IPS-NIHi11 (cell line): ENCODE measurements at places on chromosomes 1 and 21.

DNA sequence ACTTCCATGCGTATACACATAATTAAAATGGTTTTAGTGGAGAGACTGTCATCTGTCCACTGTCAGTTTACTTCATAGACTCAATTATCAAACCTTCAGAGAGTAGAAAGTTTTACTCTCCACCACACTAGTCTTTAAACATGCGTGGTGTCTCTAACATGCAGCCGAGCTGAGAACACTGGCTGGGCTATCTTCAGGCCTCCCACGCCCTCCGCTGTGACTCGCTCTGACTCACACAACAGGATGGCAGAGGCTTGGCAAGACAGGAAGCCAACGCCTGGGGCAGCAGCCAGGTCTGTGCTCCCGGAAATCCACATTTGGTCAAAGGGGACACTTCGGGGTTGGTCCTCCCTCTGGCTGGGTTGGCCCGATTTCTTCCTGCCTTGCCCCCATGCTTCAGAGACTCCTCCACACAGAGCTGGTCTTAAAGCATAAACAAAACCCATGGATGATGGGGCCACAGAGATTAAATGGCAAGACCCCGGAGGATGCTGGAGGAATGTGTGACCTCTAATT lies 22.7 kb upstream of the IFNGR2 start:
- peak; percentile 62 for DNase-seq

- DNase-seq, result no peak
Measured at GRCh38 chr1:197200272-197200899, 53.9 kb upstream of the ASPM start.

DNA sequence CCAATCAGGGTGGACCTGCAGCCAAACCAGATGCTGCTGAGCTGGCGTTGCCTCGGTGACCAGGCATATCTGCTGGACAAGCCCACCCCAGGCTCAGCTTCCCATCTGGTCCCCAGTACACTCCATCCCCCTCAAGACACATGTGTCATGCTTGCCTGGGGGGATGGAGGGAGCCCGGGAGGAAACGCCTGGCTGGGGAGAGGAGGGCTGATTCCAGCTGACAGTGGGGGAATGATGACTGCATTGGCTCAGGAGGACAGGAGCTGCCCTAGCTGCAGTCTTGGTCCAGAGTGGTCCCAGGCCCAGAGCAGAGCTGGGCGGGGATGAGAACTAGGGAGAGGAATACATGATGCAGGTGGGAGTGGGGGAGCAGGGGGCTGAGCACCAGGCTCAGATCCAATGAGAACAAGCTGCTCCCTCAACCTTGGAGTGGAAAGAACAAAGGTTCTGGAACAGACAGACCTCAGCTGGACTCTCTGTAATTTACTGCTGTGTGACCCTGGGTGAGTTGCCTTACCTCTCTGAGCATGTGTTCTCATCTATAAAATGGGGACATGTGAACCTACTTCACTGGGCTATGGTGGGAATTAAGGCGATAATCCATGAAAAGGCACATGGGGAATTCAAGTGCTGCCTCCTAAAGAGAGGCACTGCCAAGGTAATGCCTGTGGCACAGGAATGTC lies 23.1 kb upstream of the ECE1 start:
- DNase-seq, result no peak

- peak; percentile 19 for DNase-seq
Measured at GRCh38 chr1:198423673-198424072, 116.8 kb downstream of the ATP6V1G3 start.

- DNase-seq, result no peak
Measured at GRCh38 chr1:95679262-95679661, 445.3 kb downstream of the RWDD3 start.

DNA sequence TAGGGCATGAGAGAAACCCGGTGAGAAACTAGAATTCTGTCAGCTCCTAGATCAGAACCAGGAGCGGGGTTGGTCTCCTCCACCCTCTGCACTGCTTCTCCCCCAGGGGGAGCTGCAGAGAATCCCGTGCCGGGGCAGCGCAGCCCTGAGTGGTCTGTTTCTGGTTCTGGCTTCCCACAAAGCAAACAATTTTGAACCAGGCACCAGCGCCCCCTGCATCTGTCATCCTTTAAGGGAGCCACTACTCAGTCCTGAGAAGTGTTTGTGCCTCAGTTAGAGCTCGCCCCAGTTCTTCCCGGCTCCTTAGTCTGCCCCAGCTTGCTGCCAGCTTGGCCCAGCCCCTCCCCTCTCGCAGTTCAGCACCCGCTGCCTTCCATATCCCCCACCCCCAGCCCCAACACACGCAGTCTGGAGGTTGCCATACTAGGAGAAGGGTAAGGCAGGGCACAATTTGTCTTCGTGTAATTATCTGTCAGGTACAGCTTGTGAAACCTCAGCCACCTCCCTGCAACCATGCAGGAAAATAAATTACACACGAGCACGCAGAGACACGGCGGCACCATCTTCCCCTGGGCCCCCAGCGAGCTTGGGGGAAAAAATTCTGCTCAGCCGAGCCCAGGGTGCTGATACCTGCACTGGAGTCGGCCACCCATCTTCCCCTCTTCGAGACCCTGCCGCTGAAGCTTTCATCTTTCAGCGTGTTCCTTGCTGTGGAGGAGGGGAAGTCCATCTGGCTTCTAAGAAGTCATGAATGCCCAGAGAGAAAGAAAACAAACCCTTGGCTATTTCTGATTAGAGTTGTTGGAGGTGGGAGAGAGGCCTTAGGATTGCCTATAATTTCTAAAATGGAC lies 62.6 kb upstream of the CD1D start:
- DNase-seq, result peak; percentile 73

DNA sequence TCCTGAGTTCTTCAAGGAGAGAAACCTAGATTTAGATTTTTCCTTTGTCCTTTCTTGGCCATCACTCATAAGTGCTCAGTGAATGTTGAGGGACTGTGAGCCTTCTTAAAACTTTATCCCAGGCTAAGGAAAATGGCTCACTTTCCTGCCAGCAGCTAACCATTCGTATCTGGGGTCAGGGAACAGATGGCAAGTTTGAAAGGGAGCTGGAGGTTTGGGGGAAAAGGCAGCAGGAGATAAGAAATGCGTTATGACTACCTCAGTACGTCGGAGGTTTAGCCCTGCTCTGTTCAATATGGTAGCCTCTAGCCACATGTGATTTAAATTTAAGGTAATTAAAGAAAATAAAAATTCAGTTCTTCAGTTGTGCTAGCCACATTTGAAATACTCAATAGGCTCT lies 13.3 kb downstream of the RRP15 start:
- DNase-seq, result no peak

- no peak for DNase-seq
Measured at GRCh38 chr1:155195201-155196102, 12.2 kb downstream of the THBS3 start.
